Esophagus squamous epithelium (tissue), 5 donors: ENCODE measurements at places on chromosomes 12 and 14. TPM values are rescaled to one million over a fixed set of nuclear protein-coding genes. Genes with fewer than 3 reads are reported as not detected.

- H3K27ac ChIP-seq, result peak within 1 kb of the TSS; percentile 90
- no peaks in the 10 kb centered on the region for H3K27me3 ChIP-seq
- H3K4me3 ChIP-seq, result peak within 1 kb of the TSS; percentile 67
- no peaks in the 10 kb centered on the region for H3K36me3 ChIP-seq
- H3K4me1 ChIP-seq, result peaks cover 9% of the 10 kb centered on the region
- DNase-seq, result no peak
These were observed at the start of gene RBMS2 for GRCh38 chr12:56521590-56522371. RBMS2 (plus strand) TSS chr12:56521820; CDS start chr12:56522024, 204 bp downstream.

Gene TMEM52B
- not detected for total RNA-seq

GRCh38 chr12:13165617-13166041, 30.9 kb upstream of the EMP1 start:
- H3K27ac ChIP-seq, result peak overlapping the region; percentile 91
- H3K27me3 ChIP-seq, result no peaks in the 10 kb centered on the region

DNA sequence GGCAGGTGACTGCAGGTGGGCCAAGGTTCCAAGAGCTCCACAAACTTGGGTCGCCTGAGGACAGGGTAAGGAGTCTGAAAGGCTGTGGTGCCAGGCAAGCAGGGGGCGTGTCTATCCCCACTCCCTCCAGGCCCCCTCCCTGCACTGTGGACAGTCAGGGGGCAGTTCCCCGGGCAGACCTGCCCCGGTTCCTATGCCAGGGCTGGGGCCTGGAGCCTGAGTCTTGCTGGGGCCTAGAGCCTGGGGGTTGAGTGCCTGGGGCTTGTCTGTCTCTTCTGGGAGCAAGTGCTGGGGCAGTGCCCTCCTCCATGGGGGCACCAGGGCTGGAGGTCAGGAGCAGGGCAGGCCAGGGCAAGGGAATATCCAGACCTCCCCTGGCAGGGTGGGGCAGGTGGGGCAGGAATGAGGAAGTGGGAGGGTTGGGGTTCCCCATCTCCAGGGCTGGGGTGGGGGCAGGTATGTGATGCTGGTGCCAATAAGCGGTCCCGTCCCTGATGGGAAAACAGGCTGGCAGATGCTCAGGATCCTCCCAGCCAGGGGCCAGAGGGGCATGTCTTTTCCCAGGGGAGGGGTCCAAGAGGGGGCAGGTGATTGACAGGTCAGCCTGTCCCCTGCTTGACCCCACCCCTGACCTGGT, 11.9 kb upstream of the TNFAIP2 start:
- no peaks in the 10 kb centered on the region for H3K36me3 ChIP-seq
- peaks cover 75% of the 10 kb centered on the region for H3K4me1 ChIP-seq
- H3K4me3 ChIP-seq, result no peak overlapping the region
- no peak for DNase-seq

Gene TM9SF1
- 36.4 TPM for total RNA-seq

Gene TMPRSS12
- total RNA-seq, result not detected

DNA sequence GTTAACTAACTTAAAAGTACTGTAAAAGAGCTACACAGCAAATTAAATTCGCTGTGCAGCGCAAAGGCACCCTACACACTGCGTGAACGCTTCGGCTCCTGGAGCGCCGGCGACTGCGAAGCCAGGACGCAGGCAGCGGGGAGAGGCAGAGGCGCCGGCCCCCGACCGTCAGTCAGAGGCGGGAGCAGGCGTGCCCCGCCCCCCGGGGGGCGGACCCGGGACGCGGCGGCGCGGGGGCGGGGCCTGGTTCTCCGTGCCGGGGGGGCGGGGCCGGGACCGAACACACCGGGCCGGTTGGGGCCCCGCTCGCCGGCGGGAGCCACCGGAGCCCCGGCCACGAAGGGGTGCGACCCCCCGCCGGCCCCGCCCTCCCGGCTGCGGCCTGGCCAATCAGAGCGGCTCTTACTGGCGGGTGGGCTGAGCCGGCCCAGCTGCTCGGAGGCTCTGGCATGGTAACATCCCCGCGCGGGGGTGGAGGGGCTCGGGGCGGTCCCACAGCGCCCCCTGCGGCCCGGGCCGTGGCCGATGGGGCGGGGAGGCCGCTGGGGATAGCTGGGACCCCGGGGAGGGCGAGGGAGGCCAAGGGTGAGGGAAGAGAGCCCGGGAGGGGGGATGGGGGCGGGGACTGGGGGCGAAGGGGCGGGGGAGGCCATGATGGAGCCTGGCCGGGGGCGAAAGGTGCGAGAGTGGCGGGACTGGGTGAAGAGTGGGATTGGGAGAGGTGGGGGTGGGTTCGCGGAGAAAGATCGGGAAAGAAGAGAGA, at the start of gene PRPF40B:
Gene PRPF40B (plus strand): TSS at position 420 of the 763 bp plus-strand sequence. CDS start 30 bp downstream, at position 450.
- H3K36me3 ChIP-seq, result no peaks in the 10 kb centered on the region
- H3K4me3 ChIP-seq, result peak within 1 kb of the TSS; percentile 47
- H3K27ac ChIP-seq, result peak within 1 kb of the TSS; percentile 92
- H3K4me1 ChIP-seq, result peaks cover 58% of the 10 kb centered on the region
- DNase-seq, result peak; percentile 57

- H3K4me3 ChIP-seq, result peak within 1 kb of the TSS; percentile 96
- H3K4me1 ChIP-seq, result peaks cover 81% of the 10 kb centered on the region
- peak within 1 kb of the TSS; percentile 91 for H3K27ac ChIP-seq
- no peaks in the 10 kb centered on the region for H3K27me3 ChIP-seq
- peaks cover 6% of the 10 kb centered on the region for H3K36me3 ChIP-seq
- DNase-seq, result no peak
These were observed at the start of gene ATN1 for GRCh38 chr12:6927379-6928021. ATN1 (plus strand) TSS chr12:6927959; CDS start chr12:6934002, 6,043 bp downstream.

Gene DACT1
- total RNA-seq, result 3.1 TPM

DNA sequence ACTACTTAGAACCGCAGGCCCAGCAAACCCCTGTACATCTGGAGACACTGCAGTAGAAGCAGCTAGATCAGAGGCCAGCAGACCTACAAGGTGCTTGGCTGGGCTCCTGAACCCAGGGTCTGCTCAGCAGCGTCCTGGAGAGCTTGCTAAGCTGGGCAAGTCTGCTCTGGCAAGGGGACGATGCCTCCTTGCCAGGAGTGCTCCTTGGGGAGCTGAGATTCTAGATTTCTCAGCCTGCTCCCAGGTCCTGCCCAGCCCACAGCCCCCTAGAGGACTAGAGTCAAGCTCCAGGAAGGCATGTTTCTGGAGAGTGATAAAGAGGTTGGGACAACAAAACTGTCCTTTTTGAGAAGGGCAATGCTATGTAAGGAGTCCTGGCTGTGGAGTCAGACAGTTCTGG, 60.3 kb downstream of the HSPB8 start:
- H3K4me3 ChIP-seq, result no peak overlapping the region
- H3K36me3 ChIP-seq, result no peaks in the 10 kb centered on the region
- no peaks in the 10 kb centered on the region for H3K27me3 ChIP-seq
- H3K4me1 ChIP-seq, result no peaks in the 10 kb centered on the region
- DNase-seq, result no peak

Gene ACVR1B
- total RNA-seq, result 31.7 TPM

Gene MGP
- 59.8 TPM for total RNA-seq

Gene RPL6
- 1,690 TPM for total RNA-seq

DNA sequence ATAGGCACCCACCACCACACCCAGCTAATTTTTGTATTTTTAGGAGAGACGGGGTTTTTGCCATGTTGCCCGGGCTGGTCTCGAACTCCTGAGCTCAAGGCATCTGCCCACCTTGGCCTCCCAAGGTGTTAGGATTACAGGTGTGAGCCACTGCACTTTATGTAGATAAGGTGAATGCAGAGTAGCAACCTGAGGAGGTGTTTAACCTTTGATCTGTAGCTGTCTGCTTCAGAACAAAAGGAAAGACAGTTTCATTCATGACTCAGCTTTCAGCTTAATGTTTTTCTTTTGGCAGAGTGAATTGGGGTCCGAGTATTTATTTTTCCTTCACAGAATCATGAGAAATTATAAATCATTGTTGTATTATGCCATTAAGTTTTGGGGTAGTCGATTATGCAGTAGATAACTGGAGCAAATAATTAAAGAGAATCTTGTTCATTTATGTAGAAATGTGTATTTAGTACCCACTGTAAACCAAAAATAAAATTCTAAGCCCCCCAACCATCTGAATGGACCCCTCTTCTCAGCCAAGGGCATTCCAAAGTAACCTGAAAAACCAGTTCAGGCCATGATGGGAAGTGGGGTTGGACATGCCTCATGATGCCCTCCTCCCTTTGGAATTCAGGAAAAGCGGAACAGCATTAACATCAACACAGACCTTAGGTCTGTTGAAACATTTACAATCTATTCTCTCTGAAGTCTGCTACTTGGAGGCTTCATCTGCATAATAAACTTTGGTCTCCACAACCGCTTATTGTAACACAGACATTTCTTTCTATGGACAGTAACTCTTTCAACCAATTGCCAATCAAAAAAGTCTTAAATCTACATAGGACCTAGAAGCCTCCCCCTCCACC, 10.7 kb upstream of the STX2 start:
- no peak overlapping the region for H3K27ac ChIP-seq
- H3K4me3 ChIP-seq, result no peak overlapping the region
- no peaks in the 10 kb centered on the region for H3K36me3 ChIP-seq
- no peaks in the 10 kb centered on the region for H3K4me1 ChIP-seq

DNA sequence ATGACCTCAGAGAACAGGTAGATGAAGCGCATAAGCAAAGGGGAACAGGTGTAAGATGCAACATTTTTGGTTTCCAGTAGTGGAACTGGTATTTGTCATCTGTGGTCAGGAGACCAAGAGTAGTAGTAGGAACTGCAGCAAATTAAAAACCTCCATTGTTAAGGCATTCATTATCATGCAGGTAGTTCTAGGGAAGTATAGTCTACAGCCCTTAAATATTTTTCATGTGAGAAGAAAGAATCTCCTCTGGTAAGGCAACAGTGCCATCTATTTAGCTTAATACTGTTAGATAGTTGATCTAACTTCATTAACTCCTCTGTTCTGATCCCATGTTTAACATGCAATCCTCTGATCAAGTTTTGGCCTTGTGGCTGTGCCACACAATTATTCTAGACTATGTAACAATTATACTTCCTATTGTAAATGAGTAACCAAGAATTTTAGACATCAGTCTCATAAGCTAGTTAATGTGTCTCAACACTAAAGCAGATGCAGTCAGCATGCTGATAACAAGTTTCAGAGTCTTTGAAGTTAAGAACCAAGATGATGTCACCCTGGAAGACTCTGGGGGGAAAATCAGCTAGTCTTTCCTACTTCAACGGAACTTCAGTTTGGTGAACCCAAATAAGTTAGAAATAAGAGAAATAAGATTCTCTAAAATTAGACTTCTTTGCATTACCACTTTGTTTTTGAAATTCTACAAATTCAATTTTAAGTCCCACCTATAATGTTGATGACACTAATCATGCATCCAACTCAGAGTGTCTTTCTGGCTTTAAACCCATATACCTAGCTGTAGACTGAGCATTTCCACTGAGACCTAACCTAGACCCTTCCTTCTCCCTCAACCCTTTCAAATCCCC, 70.9 kb downstream of the STXBP6 start:
- H3K27ac ChIP-seq, result no peak overlapping the region
- no peak overlapping the region for H3K4me3 ChIP-seq
- H3K27me3 ChIP-seq, result no peaks in the 10 kb centered on the region
- H3K36me3 ChIP-seq, result no peaks in the 10 kb centered on the region
- DNase-seq, result no peak

Gene SERPINA12
- not detected for total RNA-seq

DNA sequence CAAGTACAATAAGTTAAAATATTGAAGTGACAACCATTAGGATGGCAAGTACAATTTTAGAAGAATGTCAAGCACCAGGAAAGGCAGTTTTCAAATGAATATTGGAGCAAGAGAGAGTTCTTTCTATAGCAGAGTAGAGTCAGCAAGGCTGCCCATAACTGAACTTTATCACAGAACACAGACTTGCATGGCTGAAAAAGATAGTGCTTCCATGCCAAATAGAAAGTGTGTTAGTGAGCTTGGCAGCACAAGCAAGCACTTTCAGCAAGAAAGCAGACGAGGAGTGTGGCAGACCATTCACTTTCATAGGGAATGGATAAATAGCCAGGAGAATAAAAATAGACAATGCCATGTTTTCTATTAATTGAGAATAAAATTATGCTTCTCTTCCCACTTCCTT, 647.0 kb upstream of the MGAT4C start:
- no peak overlapping the region for H3K4me3 ChIP-seq
- H3K36me3 ChIP-seq, result no peaks in the 10 kb centered on the region
- no peak overlapping the region for H3K27ac ChIP-seq
- no peaks in the 10 kb centered on the region for H3K27me3 ChIP-seq

Gene MYH7
- total RNA-seq, result not detected

DNA sequence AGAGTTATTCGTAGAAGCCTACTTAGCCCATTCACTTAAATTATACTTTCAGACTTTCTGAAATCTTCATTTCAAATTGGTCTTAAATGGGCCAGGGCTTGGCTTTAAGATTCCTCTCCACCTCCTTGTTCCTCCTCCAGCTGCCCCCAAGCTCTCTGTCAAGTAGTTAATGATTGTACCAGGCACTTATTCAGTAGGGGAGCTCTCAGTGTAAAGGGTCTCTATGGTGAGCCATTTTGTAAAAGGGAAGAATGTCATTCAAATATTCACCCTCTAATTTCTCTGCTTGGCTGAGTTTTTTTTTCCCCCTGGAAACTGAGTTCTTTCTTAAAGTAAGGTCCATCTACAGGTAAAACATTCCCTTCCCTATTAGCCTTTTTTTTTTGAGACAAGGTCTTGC, 96.6 kb downstream of the SUDS3 start:
- H3K27ac ChIP-seq, result no peak overlapping the region
- H3K4me3 ChIP-seq, result no peak overlapping the region
- H3K27me3 ChIP-seq, result no peaks in the 10 kb centered on the region
- no peak for DNase-seq

DNA sequence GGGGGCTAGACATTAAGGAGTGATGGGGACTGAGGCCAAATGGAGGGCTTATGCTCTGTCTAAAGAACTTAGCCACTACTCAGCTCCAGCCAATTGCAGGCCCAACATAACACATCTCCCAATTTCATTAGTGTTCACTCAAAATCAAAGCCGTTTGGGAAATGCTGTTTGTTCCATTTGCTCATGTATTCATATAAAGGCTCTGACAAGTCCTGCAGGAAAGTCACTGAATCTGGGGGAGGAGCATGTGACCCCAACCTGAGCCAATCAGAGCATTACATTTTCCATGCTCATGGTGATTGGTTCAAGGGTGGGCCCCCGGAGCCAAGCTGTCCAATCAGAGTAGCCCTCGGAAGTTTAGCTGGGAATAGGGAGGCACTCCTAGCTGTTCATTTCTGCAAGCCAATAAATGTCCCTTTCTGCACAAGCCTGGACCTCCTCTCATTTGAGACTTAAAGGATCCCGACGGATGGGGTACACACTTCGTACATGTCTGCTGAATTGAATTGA, 20.9 kb downstream of the SDSL start:
- no peaks in the 10 kb centered on the region for H3K4me1 ChIP-seq
- no peaks in the 10 kb centered on the region for H3K36me3 ChIP-seq
- no peak for DNase-seq
- no peak overlapping the region for H3K27ac ChIP-seq
- H3K4me3 ChIP-seq, result no peak overlapping the region
